GM23338 (cell line): ENCODE measurements at places on chromosomes 5 and 9. TPM values are rescaled to one million over a fixed set of nuclear protein-coding genes. Genes with fewer than 3 reads are reported as not detected.

The RNF183 gene
- 0.24 and 0.42 TPM in 2 replicates for polyA plus RNA-seq

The RNF14 gene
- 4.5 and 8.9 TPM in 2 replicates for polyA plus RNA-seq

GRCh38 chr9:115999498-115999897 is 154.1 kb upstream of the PAPPA start:
- no peak for DNase-seq

- DNase-seq, result no peak
Observed at GRCh38 chr9:87359264-87359663, 138.4 kb upstream of the DAPK1 start.

The PCDHA7 gene
- polyA plus RNA-seq, result 1.3 and 1.7 TPM in 2 replicates

GRCh38 chr9:115182264-115182663 is 64.3 kb upstream of the TNC start:
- peak; percentile 33 for DNase-seq

The CCL27 gene
- not detected in 2 replicates for polyA plus RNA-seq

DNA sequence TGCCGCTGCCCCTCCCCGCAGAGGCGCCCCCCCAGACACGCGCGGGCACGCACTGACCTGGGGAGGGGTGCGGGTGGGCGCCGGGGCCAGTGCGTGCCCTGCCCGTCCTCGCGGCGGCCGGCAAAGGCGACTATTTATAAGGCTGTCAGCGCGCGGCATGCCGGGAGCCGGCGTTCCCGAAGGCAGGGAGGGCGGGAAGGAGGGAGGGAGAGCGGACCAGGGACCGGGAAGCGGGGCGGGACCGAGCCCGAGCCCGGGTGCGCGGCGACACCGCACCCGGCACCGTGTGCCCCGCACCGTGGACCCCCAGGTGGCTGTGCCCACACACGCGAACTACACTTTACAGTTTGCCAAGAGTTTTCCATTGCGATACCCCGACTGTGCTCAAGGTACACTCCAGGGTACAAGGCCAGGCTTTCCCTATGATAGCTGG is at the start of gene AK1:
AK1 (minus strand) TSS at position 110 of the 433 bp plus-strand sequence. CDS start 3,058 bp downstream, outside the sequence.
- peak; percentile 81 for DNase-seq

DNA sequence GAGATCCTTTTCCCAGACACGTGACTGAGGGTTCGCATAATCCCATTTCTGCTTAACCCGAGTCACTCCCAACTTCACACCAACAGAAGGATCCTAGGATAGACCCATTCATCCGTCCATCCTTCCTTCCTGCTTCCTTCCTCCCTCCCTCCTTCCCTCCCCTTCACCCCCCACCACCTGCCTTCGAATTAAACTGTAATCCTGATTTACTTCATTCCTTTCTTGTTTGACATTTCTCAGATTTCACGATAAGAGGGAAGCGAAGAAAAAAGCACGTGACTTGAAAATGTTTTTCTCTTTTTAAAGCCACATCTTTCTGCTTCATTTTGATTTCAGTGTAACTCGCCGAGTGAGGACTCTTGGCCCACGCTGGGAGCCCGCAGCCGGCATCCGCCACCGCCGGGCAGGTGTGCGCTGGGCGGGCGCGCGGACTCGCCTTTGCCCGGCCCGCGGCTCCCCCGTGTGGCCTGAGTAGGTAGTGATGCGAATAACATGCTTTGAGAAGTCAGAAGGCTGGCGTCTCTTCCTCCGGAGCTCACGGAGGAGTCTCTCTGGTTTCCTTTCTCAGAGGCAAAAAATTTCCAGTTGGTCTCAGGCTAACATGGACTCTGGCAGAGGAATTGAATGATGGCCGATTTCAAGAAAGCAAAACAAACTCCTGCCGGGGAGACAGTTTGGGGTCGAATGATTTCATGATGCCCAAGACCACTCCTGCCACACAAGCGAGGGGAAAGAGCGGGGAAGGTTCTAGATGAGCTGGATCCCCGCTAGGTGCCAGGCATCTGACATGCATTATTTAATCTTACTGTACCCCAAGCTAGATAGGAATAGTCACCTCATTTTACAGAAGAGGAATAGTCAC is 117.7 kb downstream of the SLC12A2 start:
- peak; percentile 91 for DNase-seq

GRCh38 chr5:14685757-14686156 is 21.2 kb downstream of the OTULIN start:
- DNase-seq, result peak; percentile 72

The BTNL3 gene
- polyA plus RNA-seq, result 0.08 TPM in 1 of 2 replicates, not detected in the other

DNA sequence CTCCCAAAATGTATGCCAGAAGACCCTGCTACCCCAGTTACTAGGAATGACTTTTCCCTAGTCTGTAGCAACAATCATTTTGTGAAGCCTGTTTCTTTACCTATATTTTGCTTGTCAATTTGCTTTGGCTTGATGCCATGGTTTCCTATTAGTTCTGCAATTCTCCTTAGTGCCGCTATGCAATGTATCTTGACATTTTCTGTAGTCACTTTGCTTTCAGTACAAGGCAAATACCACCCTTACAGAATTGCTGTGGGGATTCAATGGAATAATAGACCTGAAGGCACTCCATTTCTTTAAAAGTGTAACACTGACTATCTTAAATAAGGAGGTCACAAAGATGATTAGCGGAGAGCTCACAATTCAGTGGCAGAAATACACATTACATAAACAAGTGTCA is 291.1 kb downstream of the NR2F1-AS1 start:
- DNase-seq, result no peak

- no peak for DNase-seq
Observed at GRCh38 chr5:20105915-20106314, 117.9 kb upstream of the CDH18 start.

GRCh38 chr9:134064711-134065110 is 3.1 kb downstream of the BRD3 start:
- DNase-seq, result peak; percentile 43
